RPMI8226 (cell line): ENCODE measurements at places on chromosomes 13 and 19.
A peak's percentile ranks its signal among the peaks of the same experiment; 100 is the strongest.

DNA sequence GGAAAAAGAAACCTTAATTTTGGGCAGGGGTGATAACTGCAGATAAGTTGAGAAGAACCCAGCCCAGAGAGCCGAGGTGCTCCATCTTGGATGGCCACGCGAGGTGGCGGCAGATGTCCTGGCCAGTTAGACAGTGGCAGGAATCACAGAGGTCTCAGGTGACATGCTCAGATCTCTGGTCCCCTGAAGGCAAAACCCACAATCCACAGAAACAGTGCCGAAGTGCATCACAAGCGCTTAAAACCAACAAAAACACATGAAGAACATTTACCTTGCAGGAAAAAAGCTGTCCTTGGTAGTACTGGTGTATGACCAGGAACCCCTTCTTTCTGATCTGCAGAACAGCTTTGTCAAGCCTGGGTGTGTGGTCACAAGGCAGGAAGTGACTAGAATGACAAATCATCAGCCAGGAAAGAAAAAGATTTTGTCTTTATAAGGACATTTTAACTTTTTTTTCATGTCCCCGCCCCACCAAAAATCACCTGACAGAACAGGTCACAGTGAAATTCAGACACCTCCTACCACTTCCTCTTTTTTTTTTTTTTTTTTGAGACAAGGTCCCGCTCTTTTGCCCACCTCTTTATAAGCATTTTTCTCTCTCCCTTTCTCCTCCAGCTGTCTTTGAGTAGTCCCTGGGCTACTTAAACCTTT lies at the start of gene LCP1:
LCP1 (minus strand) TSS at position 338 of the 651 bp plus-strand sequence. CDS start 22,515 bp downstream, outside the sequence.
- peak; percentile 88 for DNase-seq

GRCh38 chr13:19861762-19862161 lies 1.7 kb downstream of the ZMYM5 start:
- DNase-seq = no peak

DNA sequence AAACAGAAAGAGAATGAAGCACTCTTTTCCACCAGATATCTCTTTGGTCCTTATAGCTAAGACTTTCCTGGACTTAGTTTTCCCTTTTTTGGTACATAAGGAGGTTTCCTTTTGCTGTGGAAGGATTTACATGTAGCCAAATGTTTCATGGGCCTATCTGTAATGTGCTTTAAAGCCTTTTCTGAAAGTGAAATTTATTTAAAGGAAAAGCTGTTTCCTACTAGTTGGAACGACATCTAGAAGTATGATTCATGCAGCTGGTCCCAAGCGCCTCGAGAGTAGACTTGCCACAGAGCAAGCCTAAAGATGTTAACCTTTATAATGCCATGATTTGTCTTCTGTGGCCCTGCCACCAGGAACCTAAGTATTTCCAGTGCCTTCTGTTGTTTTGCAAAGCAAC lies 390.3 kb downstream of the DLEU7 start:
- DNase-seq = no peak

DNA sequence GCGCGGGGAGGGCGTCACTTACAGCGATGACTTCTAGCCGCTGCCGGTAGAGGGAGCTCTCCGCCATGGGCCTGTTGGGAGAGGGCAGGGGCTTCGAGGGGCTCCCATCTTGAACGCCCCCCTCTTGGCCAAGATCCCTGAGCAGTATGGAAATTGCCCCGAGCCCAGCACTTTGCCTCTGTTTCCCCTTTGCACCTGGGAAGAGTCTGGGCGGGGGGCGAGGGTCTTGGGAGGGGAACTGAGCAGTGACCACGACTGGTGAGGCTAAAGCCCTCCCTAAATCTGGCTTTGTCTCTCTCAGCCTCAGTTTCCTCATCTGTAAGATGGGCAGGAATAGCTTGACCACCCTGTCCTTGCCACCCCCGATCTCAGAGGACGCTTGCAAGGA lies 2.8 kb downstream of the PALM3 start:
- peak; percentile 53 for DNase-seq

DNA sequence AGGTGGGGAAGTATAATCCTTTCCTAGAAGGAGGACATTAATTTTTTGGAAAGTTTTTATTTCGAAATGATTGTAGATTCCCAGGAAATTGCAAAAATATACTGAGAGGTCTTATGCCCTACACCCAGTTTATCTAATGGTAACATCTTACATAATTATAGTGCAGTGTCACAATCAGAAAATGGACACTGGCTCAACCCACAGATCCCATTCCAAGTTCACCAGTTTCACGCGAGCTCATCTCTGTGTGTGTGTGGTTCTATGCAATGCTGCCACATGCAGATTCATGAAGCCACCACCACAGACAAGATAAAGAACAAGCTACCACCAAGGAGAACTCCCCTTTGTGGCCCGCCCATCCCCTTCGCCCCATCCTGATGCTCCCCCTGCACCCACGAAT lies 24.4 kb downstream of the IL17D start:
- DNase-seq = no peak

GRCh38 chr13:40271931-40272775 lies 394.3 kb downstream of the FOXO1 start:
- DNase-seq = no peak

DNA sequence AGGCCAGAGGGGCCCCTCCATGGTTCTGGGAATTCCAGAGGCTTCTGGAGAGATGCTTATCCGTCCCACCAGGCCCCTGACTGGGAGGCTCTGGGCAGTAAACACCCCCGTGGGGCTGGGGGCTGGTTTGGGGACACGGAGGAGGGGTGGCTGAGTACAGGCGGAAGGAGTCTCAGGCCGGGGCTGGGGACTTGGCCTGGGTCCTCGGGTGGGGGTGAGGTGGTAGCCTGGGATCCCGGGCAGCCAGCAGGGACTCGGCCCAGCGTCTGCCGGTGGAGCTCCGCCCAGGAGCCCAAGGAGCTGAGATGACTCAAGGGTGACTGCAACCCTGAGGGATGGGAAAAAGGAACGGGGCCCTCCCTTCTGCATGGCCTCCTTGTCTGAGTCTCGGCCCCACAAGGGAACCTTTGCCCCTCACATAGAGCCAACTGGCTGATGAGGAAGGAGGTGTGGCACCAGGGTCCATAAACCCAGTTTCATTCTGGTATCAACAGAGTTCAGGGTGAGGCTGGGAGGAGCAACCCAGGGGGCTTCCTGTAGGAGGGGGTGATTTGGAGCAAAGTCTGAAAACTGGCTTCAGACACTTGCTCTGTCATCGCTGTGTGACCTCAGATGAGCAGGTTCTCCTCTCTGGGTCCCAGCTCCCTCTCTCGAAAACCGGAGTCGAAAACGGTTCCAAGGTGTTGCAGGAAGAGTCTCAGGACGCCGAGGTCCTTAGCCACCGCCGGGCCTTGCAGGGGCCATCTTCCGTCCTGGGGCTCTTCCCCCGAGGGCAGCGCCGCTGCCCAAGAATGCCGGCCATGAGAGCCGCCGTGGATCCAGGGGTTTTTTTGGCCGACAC lies 809 bp downstream of the MISP start:
- DNase-seq = no peak

DNA sequence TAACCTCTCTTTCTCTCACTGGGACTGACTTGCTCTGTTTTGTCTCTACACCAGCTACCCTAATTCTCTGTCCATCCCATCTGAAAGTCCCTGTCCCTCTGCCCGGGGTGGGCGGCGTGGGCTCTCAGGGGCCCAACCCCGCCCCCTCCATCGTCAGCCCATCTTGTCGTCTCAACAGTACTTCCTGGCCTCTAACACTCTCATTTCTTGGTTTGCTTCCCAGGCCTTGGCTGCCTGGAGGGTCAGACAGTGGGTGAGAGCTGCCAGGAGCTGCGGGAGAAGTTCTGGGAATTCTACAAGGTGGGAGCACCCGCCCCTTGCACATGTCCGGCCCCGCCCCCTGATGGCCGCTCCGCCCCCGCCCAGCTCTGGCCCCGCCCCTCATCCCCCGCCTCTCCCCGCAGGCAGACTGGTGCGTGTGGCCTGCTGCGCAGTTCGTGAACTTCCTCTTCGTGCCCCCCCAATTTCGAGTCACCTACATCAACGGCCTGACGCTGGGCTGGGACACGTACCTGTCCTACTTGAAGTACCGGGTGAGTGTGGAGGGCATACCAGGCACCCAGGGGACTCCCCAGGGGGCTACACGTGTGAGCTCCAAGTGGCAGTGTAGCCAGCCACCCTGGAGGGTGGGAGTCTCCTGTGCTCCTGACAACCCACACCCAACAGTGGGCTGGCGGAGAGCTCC lies 1.7 kb downstream of the MPV17L2 start:
- no peak for DNase-seq

DNA sequence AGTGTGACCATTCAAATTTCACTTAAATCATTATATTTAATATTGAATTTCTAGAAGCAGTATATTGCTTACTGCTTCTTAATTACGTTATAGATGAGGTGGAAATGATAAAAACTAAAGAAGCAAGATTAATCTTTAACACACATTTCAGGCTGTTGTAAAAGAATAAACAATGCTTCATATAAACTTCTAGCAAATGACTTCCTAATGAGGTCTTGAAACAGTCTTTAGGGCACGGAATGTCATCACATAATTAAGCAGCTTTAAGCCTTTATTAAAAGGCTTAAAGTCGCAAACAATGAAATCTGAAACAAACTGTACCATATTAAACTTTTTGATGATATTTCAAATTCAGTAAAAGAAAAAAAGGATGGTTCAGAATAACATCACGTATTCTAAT lies 1.9 kb downstream of the SLITRK6 start:
- no peak for DNase-seq

- peak; percentile 92 for DNase-seq
These were observed 379 bp upstream of the CDC34 start for GRCh38 chr19:531009-531752.

DNA sequence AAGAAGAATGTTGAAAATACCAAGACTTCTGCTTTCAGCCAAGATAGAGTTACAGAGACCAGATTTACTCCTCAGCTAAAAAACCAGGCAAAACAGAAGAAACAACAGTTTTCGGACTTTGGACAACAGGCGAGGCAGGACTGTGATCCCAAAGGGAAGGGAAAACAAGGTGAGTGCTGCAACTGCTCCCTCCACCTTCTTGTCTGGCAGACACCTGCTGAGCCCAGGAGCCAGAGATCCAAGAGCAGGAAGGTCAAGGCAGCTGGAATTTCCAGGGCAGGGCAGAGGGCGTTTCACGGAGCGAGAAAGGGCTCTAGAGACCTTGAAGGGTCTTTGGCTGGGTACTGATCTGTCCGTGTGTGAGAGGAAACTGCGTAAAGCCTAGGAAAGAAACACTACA lies 32.9 kb upstream of the SLC7A9 start:
- no peak for DNase-seq

- DNase-seq = no peak
These were observed 62.7 kb upstream of the LSM14A start for GRCh38 chr19:34109596-34109995.

GRCh38 chr19:47511681-47512080 lies 3.2 kb downstream of the NAPA start:
- no peak for DNase-seq

GRCh38 chr19:58372311-58373133 lies 8.3 kb downstream of the ZNF837 start:
- DNase-seq = peak; percentile 65

GRCh38 chr19:9485140-9485539 lies 13.3 kb downstream of the ZNF560 start:
- DNase-seq = no peak

DNA sequence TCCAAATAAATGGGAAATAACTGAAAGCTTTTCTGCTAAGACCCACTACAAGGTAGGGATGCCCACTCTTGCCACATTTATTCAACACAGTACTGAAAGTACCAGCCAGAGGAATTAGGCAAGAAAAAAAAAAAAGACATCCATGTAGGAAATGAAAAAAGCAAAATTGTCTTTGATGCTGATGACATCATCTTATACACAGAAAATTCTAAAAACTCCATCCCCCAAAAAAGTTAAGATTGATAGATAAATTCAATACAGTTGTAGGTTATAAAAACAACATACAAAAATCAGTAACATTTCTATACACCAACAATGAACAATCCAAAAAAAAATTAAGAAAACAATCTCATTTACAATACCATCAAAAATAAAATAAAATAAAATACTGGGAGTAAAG lies 330.4 kb downstream of the RBM26 start:
- DNase-seq = no peak

DNA sequence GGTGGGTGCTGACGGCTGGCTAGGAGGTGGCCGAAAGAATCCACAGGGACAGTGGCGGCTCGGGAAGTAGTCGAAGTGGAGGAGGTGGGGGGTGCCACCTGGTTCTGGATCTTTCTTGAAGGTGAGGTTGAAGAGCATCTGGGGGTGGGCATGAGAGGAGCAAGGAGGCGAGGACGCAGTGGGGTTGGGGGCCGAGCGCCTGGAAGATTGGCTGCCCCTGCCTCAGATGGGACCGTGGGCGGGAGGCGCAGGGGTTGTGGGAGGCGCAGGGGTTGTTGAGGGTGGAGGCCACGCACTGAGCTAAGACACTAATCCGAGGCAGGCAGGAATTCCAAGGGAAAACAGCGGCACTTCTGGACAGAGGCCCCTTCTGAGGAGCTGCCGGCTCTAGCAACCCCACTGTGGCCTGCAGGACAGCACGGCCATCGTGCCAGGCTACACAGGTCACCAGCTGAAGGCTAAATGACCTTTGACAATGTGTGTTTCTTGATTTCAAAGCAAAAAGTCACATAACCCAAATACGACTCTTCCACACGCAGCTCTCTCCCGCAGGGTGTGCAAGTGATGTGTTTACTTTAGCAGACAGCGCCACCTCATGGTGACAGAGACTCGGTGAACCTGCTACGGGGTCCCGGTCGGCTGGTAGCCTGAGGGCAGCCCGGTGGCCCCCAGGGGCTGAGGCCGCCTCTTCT lies 44.1 kb upstream of the RANBP3 start:
- DNase-seq = peak; percentile 88

- no peak for DNase-seq
These were observed 820.5 kb downstream of the DACH1 start for GRCh38 chr13:71046360-71047079.

- no peak for DNase-seq
These were observed 733.9 kb upstream of the ARGLU1 start for GRCh38 chr13:107301724-107302374.

- DNase-seq = peak; percentile 99
These were observed 5.6 kb downstream of the APC2 start for GRCh38 chr19:1455336-1456120.

DNA sequence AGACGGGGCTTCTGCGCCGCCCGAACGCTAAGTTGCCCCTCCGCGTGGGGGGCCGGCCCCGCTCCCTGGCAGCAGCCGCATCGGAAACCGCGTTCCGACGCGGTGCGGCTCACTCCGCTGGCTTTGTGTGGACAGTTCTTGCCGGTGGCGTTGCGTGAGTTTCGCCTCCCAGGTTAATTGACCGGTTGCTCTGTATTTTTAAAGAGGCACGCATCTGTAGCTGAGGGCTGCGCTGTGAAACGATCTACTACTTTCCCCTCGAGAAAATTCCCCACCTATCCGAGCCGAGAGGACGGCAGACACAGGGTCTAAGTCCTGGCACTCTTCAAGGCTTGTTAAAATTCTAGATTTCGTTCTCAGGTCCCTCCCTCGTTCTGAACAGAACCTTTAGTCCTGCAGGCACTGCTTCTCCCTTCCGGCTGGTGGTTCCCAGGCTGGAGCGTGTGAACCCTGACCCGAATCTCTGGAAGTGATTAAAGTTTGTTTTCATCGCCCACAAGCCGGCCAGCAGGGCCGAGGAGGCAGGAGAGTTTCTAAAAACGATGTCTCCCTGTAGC lies 933 bp downstream of the ARHGEF7 start:
- no peak for DNase-seq

GRCh38 chr19:10762656-10763055 lies 44.8 kb downstream of the DNM2 start:
- no peak for DNase-seq

- no peak for DNase-seq
These were observed 84.5 kb downstream of the ANKRD10 start for GRCh38 chr13:110830331-110830730.

- DNase-seq = no peak
These were observed 137.0 kb downstream of the SLITRK6 start for GRCh38 chr13:85662186-85662585.

GRCh38 chr19:2084993-2085720 lies 11.0 kb downstream of the MOB3A start:
- peak; percentile 98 for DNase-seq

- DNase-seq = no peak
These were observed 7.8 kb downstream of the LRCH1 start for GRCh38 chr13:46560778-46561177.
